ENCODE measurements at places on chromosomes 1 and 21.
A peak's percentile ranks its signal among the peaks of the same experiment; 100 is the strongest.

GRCh38 chr21:43300496-43301408 lies 126.2 kb downstream of the SIK1 start:
- DNase-seq: no peak

DNA sequence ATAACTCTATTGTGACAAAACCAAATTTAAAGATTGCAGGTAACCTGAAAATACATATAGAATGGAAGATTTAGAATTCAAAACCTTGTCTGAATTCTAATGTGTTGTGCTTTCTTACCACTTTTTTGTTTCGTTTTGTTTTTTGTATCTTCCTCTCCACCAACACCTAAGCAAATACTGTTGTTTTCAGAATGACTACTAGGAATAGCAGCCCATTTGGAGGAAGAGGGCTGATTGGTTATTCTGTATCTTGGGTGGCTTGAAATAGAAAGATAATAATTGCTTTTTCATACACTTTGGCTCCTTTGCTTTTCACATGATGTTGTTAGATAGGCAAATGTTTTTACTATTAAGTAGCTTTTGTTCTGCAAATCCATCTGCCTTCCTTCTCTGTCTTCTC lies 61.0 kb upstream of the LRRC7 start:
- no peak for DNase-seq

GRCh38 chr1:209427277-209427676 lies 156.2 kb upstream of the CAMK1G start:
- no peak for DNase-seq

DNA sequence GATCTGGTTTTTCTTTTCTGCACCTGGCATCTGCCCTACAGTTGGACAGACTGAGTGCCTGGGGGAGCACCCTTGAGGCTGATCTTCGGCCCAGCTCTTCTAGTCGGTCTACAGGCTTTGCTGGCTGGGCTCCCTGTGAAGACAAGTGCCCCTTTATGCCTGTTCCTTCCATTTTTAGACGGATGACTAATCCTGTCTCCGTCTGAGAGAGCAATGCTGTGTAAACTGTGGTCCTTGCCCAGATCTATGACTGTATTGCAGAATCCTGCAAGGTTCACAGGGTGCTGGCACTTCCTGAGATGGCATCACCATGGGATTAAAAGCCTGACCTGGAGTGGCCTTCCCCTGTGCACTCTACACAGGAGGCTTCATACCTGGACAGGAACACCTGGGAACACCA lies 47.6 kb upstream of the SAMD13 start:
- no peak for DNase-seq

GRCh38 chr1:113241237-113241636 lies 149.1 kb upstream of the MAGI3 start:
- no peak for DNase-seq

GRCh38 chr1:37255136-37255795 lies 219.1 kb upstream of the ZC3H12A start:
- no peak for DNase-seq

GRCh38 chr21:29295066-29295650 lies 3.6 kb upstream of the BACH1 start:
- DNase-seq: peak; percentile 15

DNA sequence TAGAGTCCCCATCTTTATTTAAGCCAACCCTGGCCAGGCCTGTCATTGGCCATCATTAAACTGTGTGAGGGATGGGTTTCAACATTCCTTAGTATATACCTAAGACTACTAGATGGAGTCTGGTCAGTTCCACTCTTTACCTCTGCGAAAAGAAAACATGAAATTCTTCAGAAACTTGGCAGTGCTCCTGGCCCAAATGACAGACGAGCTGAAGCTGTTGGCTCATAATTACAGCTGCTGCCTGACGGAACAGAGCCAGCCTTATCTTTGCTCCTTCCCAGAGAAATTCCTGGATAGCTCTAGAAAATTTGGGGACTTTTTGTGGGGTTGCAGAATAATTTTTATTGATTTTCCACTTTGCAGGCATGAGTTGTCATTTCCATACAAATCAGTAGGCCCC lies 30.4 kb downstream of the NPHS2 start:
- DNase-seq: no peak

DNA sequence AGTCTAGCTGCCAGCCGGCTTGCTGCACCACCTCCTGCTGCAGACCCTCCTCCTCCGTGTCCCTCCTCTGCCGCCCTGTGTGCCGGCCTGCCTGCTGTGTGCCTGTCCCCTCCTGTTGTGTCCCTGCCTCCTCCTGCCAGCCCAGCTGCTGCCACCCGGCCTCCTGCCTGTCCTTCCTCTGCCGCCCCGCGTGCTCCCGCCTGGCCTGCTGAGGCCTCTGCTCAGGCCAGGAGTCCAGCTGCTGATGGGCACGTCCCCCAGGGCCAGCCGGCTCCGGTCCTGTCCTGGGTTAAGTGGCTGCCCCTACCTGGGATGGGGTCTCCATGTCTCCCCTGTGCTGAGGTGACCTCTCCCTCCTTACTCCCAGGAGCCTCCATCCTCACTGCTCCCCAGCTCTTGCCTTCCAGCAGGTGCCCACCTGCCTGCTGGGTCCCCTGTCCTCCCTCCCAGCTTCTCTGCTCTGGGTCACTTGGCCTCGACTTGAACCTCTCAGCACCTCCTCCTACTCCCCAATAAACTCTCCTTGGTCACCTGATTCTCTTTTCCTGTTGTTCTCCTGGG lies 870 bp downstream of the KRTAP10-8 start:
- DNase-seq: no peak

- DNase-seq: no peak
Measured at GRCh38 chr1:170853867-170854266, 81.5 kb upstream of the MROH9 start.

DNA sequence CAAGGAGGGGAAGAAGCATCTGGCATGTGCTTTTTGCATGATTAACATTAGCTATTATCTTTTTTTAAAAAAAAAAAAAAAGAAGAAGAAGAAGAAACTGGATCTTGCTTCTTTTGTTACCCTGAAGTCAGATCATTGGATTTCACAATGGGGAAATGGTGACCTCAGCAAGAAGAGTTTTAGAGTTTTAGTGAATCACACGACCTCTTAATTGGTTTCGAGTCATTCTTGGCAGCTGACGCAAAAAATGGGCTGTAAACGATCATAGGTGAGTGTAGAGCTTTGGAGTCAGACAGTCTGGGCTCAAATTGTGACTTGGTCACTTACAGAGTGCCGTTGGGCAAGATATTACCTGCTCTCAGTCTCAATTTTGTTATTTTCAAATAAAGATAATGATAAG lies 33.3 kb upstream of the PGBD5 start:
- no peak for DNase-seq

- no peak for DNase-seq
Measured at GRCh38 chr21:44954281-44954771, 14.5 kb downstream of the SLX9 start.

GRCh38 chr1:76939817-76940216 lies 72.5 kb downstream of the ST6GALNAC5 start:
- no peak for DNase-seq

GRCh38 chr1:158371188-158371953 lies 17.7 kb downstream of the CD1E start:
- DNase-seq: no peak

GRCh38 chr1:9905010-9905409 lies 5.1 kb downstream of the CTNNBIP1 start:
- DNase-seq: no peak

GRCh38 chr1:54335011-54335754 lies 71.0 kb downstream of the SSBP3 start:
- no peak for DNase-seq

- no peak for DNase-seq
Measured at GRCh38 chr21:34043333-34043732, 30.0 kb upstream of the MRPS6 start.

GRCh38 chr1:173648880-173649605 lies 13.9 kb downstream of the TEX50 start:
- DNase-seq: no peak

DNA sequence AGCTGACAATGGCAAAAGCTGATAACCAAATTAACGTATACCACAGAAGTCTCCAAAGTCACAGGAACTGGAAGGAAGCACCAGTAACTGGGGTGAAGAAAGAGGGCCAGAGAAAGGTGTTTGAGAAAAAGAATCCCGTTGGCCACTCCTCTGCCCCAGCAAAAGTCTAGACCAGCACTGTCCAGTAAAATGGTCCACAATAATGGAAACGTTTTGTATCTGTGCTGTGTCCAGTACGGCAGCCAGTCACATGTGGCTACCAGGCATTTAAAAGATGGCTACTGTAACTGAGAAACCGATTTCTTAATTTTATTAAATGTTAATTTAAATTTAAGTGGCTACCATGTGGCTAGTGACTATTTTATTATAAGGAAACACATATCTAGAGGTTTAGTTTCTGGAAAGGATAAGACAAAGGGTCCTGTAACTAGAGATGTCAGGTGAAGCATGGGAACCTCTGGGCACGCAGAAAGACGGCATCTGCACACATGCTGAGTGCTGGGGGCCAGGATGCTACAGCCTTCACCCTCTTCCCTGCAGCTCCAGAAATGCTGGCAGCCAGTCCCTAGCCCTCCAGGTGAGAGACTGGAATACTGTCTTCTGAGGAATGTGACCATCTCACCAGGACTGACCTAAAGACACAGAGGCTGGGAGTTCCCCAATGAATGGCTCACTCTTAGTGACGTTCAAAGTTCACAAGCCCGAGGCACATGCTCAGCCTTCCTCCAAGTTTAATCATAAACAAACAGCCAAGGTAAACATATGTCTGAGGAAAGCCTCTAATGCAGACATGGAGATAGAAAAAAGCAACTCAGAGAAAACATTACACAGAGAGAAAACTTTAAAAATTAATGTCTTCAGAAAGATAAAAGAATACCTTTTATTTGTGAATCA lies 50.7 kb downstream of the JAK1 start:
- no peak for DNase-seq

- no peak for DNase-seq
Measured at GRCh38 chr1:93853940-93854339, 25.1 kb downstream of the DNTTIP2 start.

- no peak for DNase-seq
Measured at GRCh38 chr1:8113262-8114220, 87.4 kb upstream of the ERRFI1 start.

DNA sequence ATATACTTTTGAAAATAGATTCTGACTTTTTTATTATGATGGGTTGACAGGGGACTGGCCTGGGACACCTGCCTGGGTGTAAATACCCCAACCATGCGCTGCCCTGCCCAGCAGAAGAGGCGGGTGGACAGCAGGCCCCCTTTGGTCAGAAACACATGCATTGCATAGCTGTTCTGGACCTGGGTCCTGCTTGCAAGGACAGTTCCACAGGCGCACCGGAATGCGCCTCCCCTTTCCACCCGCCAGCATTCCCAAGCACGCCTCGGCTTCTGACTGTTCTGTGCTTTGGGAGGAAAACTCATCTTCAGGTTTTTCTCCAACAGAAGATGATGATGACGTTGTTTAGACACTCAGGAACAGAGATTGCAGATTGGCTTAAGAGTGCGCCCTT lies 428 bp upstream of the ZNF678 start:
- DNase-seq: no peak

GRCh38 chr1:118210723-118211110 lies 25.7 kb upstream of the SPAG17 start:
- DNase-seq: no peak

- peak; percentile 73 for DNase-seq
Measured at GRCh38 chr1:54800899-54801759, at the start of gene TTC22. Gene TTC22 (minus strand): TSS chr1:54801323. CDS start chr1:54801163, 160 bp downstream.

DNA sequence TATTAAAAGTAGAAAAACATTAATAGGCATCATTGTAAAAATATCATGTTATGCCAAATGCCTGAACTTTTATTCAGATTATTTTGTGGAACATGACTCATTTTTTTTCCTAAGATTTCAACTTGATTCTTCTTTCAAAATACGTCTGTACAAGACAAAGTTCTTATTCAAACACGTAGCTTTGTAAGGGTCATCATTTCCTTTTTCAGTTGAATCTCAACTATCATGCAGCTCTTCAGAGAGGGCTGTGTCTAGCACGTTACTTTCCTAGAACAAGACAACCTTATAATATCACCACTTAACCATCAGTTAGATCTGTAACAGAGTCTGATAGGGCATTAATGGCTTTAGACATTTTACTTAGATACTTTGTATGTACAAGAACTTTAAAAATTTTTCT lies 608.9 kb downstream of the AMY1C start:
- DNase-seq: no peak

- DNase-seq: no peak
Measured at GRCh38 chr1:17141441-17142197, 22.4 kb upstream of the PADI2 start.

DNA sequence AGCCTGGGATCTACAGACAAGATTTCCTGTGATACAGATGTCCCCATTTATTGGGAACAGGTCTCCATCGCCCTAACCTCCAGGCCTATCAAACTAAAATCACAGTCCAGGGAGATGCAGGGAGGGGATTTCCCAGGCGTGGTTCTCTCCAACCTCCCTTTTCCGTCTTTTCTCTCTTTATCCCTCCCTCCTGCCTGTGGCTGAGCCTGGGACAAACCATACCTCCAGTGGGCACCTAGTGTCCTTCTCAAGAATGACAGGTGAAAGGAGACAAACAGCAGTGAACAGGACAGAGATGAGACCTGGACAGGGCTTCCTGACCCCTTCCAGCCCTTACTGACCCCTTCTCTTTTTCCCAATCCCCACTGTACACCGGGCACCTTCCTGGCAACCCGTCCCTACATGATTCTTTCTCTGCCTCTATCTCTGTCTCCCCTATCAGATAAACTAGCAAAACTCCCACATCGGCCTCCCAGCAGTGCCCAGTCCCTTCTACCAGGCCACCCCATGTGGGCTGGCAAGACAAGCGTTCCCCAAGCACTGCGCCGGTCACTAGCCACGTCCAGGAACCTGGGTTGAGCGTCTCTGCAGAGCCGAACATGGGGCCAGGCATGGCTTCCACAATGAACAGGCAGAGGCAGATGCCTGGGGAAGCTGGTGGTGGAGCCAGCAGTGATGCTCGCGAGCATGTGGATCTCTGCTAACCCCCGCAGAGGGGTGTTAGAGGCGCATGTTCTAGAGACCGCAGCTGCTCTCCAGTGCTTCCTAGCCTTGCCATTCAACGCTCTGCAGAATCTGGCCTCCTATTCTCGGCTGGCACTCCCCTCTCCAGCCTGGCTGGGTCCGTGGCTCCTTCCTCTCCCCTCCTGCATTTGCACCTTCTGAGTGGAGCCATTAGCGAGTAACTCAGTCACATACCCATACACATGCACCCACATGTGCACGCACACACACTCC lies 54.7 kb downstream of the ELK4 start:
- no peak for DNase-seq

All from activated CD8-positive, alpha-beta memory T cell treated with anti-CD3 and anti-CD28 coated beads, Interleukin-2, amount 50 U/mL, for 4 hours (primary cell).